NCI-H2081 (cell line): ENCODE measurements at places on chromosomes 12 and 14.
A peak's percentile ranks its signal among the peaks of the same experiment; 100 is the strongest.

DNA sequence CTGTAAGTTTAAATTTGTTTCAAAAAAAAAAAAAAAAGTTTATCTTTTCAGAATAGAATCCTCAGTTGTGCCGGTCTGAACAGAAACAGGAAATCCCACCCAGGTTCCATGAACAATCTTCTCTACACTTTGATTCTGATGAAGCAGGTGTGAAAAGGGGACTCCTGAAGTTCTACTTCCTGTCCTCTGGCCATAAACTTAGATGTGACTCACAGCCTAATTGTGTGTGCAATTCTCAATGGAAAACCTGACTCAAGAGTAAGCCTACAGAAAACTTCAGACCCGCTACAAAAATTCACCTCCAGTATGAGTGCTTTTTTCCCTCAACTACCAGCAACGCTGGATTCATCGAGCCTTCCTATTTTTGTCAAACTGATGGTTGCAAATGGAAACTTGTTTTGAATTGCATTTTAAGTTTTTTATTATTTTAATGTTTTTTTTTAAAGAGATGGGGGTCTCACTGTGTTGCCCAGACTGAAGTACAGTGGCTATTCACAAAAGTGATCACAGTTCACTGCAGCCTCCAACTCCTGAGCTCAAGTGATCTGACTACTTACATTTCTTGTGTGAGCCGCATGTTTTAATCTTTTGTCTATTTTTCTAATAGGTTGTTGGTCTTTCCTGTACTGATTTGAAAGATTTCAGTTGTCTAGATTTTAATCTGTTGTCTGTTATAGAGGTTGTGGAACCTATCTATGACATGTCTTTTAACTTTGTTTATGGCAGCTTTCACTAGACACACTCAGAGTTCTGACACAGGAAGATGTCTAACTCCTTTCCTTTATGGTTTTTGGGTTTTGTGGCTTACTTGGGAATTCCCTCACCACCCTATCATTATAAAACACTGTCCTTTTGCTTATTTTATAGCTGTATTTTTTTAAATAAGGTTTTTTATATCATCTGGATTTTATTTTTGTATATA is 37.6 kb downstream of the ATG14 start:
- DNase-seq, result no peak

- no peak for DNase-seq
These were observed 73.3 kb downstream of the MOK start for GRCh38 chr14:102231476-102232347.

DNA sequence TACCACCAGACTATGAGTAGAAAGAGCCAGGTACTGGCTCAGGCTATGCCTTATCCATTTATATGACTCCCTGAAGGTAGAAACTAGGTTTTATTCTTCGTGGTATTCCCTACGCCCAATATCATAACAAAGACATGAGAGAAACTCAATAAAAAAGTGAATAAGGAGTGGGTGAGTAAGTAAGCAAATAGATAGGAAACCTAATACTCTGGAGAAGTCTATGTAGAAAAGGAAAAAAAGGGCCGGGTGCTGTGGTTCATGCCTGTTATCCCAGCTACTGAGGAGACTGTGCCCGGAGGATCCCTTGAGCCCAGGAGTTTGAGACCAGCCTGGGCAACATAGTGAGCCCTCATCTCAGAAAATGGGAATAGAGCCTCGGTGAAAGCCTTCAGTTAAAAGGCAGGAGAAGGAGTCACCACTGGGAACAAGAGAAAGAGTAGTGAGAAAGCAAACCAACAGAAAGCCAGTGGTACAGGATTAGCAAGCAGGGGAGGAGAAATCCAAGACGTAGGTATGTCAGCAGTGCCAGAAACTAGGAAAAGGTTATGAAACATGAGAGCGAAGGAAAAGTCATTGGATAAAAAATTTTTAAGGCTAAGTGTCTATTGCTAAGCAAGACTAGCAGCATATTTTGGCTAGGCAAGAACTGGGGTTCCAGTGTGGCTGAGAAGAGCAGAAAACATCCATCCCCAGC is 6.0 kb upstream of the OR6J1 start:
- no peak for DNase-seq

- DNase-seq, result no peak
These were observed 7.9 kb downstream of the NKX2-1 start for GRCh38 chr14:36511981-36512584.

GRCh38 chr12:14771651-14772137 is 31.6 kb downstream of the WBP11 start:
- peak; percentile 25 for DNase-seq

GRCh38 chr12:104197264-104197663 is 18.3 kb upstream of the TXNRD1 start:
- no peak for DNase-seq

DNA sequence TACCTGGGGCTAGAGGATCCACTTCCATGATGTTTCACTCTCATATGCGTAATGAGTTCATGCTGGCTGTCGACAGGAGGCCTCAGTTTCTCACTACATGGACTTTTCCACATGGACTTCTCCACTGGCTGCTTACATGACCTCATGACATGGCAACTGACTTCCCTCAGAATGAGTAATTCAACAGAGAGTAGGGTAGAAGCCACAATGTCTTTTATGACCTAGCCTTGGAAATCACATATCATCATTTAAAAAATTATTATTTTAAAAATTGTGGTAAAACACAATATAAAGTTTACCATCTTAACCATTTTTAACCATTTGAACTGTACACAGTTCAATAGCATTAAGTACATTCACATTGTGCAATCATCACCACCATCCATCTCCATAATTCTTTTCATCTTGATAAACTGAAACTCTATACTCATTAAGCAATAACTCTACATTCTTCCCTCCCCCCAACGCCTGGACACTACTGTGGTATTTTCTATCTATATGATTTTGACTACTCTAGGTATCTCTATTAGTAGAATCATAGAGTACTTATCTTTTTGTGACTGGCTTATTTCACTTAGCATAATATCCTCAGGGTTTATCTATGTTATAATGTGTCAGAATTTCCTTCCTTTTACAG is 144.5 kb downstream of the TGFB3 start:
- DNase-seq, result no peak

- DNase-seq, result no peak
These were observed 5.4 kb downstream of the ANKRD13A start for GRCh38 chr12:110004598-110004997.

DNA sequence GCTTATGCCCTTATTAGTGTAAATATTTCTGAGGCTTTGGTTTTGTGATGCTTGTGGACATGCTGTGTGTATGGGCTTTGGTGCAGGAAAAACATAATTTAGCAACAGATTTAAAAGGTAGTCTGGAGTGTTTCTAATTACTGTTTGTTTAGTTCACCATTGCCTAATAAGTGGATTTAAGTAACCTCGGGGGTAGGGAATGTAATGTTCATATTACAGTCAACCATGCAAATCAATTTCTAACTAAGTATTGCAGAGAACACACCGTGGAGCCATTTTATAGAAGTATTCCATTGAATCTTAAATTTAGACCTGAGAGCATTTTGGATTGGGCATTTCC is 53.5 kb downstream of the ANO6 start:
- DNase-seq, result no peak

DNA sequence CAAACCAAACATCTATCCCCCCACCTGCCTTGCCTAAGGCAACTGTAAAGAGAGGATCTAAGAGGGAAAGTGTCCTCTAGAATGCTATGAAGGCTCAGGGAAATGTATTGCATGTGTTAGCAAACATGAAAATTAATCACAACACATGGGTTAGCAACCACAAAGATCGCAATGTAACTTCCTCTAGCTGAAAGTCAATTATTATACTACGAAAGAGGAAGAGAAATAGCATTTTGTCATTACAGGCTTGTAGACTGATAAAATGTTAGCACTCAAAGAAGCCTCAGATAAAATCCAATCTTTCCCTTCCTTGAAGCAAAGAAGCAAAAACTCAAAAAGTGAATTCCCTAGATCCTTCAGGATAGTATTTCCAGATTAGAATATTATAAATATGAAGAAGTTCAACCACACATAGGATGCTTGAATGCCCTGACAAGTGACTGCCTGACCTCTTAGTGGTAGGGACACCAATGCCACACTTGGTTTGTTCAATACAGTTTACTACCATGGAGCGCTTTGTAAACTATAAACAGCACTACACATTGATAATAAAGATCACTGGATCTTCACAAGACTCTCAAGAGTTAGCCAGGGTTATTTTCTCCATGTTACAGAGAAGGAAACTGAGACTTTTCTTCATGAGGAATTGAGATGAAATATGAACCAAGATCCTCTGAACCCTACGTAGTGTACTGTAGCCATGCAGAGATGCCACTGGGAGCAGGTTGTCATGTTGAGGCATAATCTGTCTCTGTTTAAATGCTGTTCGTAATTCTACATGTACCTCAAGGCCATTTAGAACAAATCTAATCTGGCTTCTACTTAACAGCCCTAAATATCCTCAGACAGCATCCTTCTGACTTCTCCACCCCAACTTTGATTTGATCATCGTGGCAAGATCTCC is 100.7 kb downstream of the ITPR2 start:
- no peak for DNase-seq

DNA sequence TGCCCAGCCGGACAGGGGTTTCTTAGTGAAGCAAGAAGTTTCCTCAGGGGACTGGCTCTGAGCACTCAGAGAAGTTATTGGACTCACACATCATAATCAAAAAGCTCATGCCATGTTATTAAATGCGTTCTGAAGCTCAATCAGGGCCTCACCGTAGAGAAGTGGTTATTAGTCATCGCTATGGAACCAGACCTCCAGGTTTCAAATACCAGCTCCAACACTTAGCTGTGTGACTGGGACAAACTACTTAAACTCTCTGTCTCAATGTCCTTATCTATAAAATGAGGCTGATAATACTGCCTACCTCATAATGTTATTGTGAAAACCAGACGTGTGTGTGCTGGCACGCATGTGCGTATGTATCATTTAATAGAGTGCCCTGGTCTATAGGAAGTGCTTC is 7.3 kb downstream of the STAT6 start:
- DNase-seq, result no peak

GRCh38 chr12:101948365-101948764 is 71.0 kb downstream of the DRAM1 start:
- no peak for DNase-seq

- DNase-seq, result no peak
These were observed 2.2 kb downstream of the OTX2 start for GRCh38 chr14:56808110-56808382.

GRCh38 chr12:72011374-72011773 is 72.7 kb downstream of the TPH2 start:
- DNase-seq, result no peak

DNA sequence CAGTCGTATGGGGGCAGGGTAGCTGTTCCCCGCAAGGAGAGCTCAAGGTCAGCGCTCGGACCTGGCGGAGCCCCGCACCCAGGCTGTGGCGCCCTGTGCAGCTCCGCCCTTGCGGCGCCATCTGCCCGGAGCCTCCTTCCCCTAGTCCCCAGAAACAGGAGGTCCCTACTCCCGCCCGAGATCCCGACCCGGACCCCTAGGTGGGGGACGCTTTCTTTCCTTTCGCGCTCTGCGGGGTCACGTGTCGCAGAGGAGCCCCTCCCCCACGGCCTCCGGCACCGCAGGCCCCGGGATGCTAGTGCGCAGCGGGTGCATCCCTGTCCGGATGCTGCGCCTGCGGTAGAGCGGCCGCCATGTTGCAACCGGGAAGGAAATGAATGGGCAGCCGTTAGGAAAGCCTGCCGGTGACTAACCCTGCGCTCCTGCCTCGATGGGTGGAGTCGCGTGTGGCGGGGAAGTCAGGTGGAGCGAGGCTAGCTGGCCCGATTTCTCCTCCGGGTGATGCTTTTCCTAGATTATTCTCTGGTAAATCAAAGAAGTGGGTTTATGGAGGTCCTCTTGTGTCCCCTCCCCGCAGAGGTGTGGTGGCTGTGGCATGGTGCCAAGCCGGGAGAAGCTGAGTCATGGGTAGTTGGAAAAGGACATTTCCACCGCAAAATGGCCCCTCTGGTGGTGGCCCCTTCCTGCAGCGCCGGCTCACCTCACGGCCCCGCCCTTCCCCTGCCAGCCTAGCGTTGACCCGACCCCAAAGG is 804 bp downstream of the GAPDH start:
- peak; percentile 81 for DNase-seq

DNA sequence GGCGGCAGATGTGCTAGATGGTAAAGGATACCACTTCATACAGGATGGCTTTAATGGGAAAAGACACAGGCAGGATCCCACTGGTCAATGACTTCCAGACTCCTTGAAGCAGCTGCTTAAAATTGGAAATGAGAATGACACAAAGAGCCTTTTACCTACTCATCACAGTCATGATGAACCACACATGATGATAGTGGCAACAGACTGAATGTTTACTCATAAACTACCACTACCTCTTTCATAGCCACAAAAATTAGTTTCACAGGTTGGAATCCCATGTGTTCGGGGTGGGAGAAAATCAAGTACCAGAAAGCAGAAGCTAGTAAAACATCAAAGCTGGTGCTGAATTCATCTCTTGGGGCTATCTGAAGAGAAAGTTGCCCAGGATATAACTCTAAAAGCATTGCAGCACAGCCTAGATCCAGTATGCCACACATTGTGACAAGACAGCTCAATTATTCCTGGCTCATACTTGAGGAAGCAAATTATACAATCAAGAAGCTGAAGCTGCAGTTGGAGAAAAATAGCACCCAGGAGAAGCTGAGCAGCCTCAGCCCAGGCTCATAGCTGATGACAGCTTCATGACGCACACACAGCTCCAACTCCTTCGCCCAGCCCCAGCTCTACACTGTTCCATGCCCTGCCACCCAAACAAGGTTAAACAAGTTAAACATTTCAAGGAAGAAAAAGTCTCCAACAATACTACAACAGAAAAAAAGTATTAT is 29.0 kb upstream of the C12orf50 start:
- DNase-seq, result no peak

DNA sequence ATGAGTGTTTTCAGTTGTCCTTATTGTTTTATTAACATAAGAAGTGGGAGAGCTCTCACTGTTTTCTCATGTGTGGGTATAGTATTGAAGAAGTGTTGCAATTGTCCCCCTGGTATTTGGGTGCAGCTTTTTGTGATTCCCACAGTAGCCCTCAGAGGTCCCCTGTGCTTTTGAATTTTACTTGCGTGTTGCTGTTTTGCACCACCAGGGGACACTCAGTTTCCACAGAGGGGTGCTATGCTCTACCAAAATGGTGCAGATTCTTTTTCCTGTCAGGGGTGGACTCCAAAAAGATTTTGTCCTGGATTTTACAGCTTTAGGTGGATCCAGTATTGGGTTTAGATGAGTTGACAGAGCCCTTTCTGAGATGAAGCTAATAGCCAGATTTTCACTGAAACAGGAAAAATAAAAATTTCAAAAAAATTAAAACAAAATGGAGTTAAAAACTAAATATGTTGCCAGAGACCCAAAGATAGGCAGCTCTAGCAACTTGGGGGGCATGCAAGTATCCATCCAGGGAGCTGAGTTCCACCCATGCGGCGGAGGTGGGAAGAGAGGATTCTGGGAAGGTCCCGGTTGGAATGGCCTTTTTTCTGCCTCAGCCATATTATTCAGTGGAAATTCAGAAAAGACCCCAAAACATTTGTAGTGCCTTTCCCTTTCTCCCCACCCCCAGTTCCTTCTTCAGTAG is 50.2 kb downstream of the TTLL5 start:
- peak; percentile 62 for DNase-seq

DNA sequence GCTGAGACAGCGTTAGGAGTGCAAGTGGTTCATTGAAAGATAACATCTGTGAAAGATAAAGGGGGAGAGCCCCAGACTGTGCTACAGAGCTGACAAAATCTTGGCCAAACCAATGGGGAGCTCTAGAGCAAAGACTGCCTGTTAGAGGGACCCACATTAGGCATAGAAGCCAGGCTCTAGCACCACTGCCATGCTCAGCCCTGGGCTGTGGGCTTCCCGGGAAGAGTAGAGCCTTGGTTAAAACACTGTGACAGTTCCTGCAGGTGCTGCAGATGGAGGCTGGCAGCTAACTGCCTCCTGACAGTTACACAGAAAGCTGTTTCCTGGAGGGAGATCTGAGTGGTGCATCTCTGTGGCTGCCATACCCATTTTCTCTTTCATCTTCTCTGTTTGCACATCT is 23.0 kb downstream of the TSHR start:
- DNase-seq, result no peak
